ENCODE measurements at places on chromosomes 12 and 14.

DNA sequence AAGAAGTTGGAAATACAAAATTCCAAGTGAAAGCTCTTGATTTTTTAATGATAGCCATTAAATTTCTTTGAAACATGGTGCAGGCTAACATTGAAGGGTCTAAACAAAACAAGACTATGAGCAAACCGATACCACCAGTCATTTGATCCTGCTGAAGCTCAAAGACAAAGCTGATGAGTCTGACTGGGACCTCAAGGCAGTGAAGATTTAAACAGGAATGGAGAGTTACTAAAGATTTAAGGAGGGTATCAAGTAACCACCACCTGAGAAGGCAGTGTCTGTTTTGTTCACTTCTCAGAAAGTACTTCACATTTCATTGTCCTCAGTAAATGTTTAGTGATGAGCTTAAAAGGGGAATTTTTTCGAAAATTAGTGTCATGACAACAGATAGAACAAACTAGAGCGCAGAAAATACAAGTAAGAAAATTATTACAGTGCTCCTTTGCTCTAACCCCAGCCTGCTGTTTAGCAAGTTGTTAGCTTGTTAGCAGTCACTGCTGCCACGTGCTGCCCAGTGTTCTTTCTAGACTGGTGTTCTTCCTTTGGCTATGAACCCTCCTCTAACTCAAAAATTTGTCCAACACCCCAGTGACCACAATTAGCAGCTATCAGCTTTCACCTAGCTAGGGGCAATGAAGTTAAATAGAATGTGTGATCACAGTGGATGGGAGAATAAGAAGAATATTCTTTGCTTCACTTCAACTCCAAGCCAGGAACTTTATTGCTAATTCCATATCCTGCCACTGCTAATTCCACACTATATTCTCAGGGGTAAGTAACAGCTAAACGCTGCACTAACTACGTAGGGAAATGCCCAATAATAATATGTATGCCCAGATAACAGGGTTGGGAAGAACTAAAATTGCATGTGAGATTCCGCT lies 41.1 kb downstream of the YAF2 start:
- DNase-seq = no peak

GRCh38 chr14:81771651-81772275 lies 238.1 kb upstream of the SEL1L start:
- DNase-seq = no peak

DNA sequence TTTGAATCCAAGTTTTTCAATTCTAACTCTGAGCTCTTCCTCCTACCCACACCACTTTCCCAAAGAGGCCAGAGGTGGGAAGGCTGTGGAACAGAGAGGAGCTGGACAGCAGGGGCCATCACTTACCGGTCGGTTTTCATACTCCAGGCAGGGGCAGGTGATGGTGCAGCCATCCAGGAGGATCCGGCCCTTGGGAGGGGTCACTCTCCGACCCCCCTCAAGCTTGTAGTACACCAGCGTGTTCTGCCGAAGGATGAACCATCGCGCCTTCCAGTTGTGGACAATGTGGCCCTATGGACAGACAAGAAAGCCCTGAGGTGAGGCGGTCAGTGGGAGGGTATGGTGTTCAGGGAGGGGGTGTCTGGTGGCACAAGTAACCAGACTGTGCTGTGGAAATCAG lies 14.4 kb downstream of the PLEK2 start:
- DNase-seq = no peak

DNA sequence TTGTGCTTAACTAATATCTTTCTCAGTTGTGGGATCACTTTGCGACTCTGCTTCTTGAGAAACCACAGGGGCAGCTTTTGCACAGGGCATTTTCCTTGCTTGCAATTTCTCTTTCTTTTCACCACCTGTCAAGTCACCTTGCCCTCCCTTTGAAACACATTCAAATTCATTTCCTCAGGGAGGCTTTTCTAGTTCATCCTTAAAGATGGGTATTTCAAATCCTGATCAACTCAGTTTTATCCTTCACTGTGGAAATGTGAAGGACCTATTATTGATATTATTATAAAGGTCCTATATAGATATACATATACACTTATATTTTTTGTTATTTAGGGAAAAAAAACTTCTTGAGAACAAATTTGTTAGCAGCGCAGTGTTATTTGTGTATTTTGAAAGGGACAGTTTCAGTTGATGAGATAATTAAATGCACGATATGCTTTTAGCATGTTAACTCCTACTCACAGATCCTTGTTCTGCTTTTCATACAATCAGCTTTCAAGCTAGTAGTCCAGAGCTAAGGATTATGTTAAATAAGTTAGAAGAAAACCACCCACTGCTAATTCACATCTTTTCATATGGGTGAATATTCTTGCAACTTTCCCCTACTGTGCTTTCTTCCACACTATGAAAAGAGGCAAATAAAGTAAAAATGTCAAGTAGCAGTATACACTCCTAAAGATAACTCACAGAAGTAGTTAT lies 501.4 kb upstream of the RGS6 start:
- no peak for DNase-seq

GRCh38 chr14:99918781-99919180 lies 125.6 kb downstream of the EML1 start:
- DNase-seq = no peak

- no peak for DNase-seq
Observed at GRCh38 chr14:49868720-49869114, 16.1 kb upstream of the NEMF start.
